Left ventricle myocardium inferior (tissue), 1 donor: ENCODE measurements at places on chromosomes 1 and 21. TPM values are rescaled to one million over a fixed set of nuclear protein-coding genes. Genes with fewer than 3 reads are reported as not detected.

Gene SIPA1L2
- total RNA-seq = 127 TPM

Gene KLF17
- total RNA-seq = not detected

Gene IRF6
- 43.3 TPM for total RNA-seq

Gene TMEM52
- 0.47 TPM for total RNA-seq
